ENCODE measurements at places on chromosomes 2 and 18.

DNA sequence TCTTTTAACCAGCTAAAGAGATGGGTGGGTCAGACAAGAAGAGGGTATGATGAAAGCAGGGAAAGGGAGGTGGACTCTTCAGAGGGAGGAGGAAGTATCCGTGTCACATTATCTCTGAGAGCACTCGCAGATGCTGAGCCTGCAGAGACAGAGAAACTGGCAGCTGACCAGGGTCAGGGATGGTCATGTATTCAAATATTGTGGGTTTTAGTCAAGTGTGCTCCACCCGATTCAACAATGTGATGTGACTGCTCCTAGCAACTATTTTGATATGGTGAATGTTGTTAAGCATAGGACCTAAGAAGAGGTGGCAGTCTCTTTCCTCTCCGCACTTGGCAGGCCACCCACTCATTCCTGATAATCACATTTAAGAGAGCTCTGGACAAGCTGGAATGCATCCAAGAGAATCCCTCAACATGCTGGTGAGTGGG lies 1.3 kb upstream of the CLIP4 start:
- DNase-seq: no peak

- DNase-seq: no peak
These were observed 5.1 kb downstream of the NCK2 start for GRCh38 chr2:105749583-105750400.

DNA sequence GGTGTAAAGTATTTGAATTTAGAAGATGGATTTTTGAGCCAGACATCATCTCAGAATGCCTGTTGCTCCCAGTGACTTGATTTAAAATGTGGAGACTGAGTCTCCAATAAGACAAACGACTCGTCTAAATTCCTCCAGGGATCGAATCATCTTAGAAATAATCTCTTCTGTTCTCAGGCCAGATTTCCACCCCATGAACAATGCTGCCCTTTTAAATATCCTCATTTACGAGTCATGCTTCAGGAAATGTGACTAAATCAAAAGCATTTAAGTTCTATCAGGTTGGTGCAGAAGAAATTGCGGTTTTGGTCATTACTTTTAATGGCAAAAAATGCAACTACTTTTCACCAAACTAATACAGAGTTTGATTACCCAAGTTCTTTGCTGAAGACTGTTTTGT lies 684.6 kb upstream of the SOX11 start:
- DNase-seq: no peak

GRCh38 chr2:2114707-2115245 lies 216.3 kb downstream of the MYT1L start:
- no peak for DNase-seq

- no peak for DNase-seq
These were observed 5.4 kb downstream of the IRS1 start for GRCh38 chr2:226794196-226794661.

- peak; percentile 99 for DNase-seq
These were observed at the start of the genes CENPO and PTRHD1 for GRCh38 chr2:24792874-24793760. Gene CENPO, plus strand, starts transcription at chr2:24793425. Its CDS starts 495 bp downstream, at chr2:24793920. Gene PTRHD1, minus strand, starts transcription at chr2:24793391. Its CDS starts 14 bp downstream, at chr2:24793377.

GRCh38 chr18:59904011-59904601 lies 4.3 kb downstream of the PMAIP1 start:
- no peak for DNase-seq

GRCh38 chr2:101961338-101962191 lies 30.2 kb upstream of the IL1R2 start:
- peak; percentile 83 for DNase-seq

DNA sequence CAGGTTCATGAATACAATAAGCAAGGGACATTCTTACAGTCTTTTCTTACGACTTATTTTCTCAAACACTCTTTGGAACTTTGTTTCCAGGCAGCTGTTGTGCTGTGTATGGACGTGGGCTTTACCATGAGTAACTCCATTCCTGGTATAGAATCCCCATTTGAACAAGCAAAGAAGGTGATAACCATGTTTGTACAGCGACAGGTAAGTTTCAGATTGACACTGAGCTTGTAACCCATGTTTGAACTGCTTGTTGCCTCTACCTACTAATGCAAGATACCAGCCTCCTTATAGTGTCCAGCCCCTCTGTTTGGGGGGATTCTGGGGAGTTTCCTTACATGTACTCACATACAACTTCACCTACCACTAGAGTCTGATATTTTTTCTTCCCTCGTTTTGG lies 3.8 kb downstream of the XRCC5 start:
- no peak for DNase-seq

DNA sequence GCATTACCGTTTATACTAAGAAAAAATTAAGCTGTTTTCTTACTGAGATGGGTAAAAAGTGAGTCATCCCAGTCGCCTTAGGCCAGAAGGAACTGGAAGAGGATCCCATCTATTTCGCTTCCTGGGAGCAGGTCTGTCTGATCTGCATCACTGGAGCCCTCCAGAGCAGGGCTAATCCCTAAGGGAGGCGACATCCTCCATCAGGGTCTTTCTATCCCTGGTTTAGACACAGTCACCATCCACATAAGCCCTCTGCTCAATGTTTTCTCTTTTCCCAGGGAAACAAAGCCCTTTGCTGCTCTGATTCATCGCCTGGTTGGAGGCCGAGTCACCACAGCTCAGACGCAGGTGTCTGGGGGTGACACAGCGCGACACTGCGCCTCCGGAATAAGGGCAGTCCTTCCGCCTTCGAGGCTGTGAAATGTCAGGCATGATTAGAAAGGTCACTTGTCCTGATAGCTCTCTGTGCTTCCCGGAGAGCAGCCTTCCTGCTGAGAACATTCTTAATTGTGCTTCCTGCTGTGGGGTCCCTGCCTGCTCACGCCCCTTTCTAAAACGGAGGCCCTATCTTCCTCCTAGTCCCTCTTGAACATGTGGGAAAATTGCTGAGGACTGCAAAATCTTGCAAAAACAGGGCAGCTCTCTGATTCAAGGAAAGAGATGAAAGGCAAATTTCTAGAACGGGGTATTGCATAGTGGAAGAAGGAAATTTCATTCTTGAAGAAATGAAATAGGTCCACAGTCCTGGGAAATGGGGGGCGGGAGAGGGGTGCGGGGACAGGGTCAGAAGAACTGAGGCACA lies 56.3 kb downstream of the MARCHF4 start:
- no peak for DNase-seq

- no peak for DNase-seq
These were observed 98.6 kb downstream of the CAPN13 start for GRCh38 chr2:30708491-30709290.

- no peak for DNase-seq
These were observed 664.4 kb downstream of the NYAP2 start for GRCh38 chr2:226063704-226064440.
